Karpas-422 (cell line): ENCODE measurements at places on chromosomes 5 and 9. TPM values are rescaled to one million over a fixed set of nuclear protein-coding genes. Genes with fewer than 3 reads are reported as not detected.

GRCh38 chr5:14806456-14806855 is 65.1 kb downstream of the ANKH start:
- DNase-seq = no peak

GRCh38 chr5:105504-106070 is 13.6 kb downstream of the PLEKHG4B start:
- DNase-seq = no peak

DNA sequence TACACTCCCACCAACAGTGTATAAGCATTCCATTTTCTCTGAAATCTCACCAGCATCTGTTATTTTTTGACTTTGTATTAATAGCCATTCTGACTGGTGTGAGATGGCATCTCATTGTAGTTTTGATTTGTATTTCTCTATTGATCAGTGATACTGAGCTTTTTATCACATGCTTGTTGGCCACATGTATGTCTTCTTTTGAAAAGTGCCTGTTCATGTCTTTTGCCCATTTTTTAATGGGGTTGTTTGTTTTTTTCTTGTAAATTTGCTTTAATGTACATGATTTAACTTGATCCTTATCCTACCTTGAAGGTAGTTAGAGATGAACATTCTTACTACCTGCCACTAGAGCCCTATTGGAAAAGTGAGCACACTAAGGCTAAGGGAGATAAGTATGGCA is 151.2 kb upstream of the KIF2A start:
- DNase-seq = no peak

DNA sequence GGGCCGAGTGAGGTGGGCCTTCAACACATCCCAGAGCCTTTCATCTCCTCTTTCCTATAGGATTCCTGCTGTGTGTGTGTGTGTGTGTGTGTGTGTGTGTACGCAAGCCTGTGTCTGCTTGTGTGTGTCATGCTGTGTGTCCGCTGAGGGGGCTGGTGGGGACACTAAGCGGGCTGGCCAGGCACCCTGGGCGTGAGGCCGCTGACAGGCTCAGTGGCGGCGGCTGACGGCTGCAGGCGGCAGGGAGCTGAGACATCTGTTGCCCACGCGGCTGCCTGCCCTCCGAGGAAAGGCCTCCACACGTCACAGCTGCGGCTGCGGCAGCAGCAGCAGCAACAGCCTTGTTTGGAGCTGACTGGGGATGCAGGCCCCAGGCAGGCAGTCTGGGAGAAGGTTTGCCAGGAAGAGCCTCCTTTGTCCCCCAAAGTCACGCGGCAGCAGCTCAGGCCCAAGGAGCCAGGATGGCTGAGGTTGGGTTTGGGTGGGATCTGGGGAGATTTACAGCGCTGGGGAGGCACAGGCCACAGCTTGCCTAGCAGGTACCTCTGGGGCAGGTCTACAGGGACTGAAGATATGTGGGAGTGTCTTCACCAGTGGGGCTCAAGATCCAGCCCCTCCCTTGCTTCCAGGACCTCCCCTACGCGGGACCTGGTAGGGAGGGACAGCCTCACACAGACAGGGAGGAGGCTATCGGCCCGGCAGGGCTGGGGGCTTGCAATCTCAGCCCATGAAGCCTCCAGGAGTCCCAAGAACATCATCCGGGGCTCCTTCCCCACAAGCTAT is 1.8 kb downstream of the PDLIM4 start:
- DNase-seq = no peak

The F2RL2 gene
- not detected in 2 replicates for total RNA-seq

GRCh38 chr5:8391911-8392310 is 523.0 kb downstream of the MTRR start:
- no peak for DNase-seq

DNA sequence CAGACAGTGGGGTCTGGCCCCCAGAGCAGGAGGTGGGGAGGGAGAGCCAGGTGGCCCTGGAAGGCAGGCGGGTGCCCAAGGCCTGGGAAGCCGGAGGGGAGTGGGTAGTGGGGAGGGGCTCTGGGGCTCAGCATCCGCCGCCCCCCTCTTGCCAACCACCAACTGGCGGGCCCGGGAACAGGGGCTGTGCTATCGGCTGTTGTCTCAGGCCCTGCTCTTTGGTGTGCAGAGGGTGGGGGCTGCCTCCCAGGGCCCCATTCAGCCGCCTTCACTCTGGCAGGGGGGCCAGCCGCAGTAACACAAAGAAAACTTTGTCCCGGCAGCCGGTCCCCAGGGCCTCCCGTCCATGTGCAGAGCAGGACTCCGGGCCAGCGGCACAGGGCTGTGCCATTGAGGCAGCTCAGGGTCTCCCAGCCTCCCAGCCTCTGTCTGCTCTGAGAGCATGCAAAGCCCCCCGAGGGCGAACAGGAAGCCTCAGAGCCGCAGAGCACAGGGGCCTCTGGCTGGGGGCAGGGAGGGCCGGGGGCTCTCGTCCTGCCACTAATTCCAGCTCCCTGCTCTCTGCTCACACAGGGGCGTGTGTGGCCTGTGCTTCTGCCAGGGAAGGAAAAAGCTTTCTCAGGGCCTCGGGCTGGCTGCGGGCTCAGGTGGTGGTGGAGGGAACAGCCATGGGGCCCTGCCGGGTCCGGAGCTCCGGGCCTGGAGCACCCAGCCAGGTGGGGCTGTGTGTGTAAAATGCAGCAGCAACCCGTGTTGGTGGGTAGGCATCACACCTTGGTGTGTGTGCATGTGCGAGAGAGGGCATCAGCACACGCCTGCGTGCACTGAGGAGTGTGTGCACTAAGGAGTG is 54.2 kb upstream of the NOTCH1 start:
- no peak for DNase-seq

The FLT4 gene
- not detected in 2 replicates for total RNA-seq

DNA sequence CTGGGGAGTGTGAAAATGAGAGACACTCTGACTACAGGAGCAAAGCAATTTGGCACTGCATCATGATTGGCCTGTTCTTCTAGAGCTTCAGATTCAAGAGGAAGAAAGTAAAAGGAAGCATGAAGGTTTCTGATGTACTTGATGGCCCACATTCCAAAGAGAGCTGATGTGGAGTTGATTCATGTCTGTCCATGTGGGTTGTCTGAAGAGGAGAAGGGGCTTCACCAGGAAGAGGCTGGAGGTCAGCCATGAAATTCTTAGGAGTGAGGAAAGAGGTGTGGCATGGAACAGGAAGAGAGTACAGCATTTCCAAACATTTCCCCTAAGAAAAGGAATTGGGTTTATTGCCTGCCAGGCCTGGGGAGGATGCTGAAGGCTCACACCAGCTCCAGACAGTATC is 70.7 kb downstream of the PTCD2 start:
- DNase-seq = no peak

The IFNB1 gene
- total RNA-seq = 0.51 TPM in 1 of 2 replicates, not detected in the other

DNA sequence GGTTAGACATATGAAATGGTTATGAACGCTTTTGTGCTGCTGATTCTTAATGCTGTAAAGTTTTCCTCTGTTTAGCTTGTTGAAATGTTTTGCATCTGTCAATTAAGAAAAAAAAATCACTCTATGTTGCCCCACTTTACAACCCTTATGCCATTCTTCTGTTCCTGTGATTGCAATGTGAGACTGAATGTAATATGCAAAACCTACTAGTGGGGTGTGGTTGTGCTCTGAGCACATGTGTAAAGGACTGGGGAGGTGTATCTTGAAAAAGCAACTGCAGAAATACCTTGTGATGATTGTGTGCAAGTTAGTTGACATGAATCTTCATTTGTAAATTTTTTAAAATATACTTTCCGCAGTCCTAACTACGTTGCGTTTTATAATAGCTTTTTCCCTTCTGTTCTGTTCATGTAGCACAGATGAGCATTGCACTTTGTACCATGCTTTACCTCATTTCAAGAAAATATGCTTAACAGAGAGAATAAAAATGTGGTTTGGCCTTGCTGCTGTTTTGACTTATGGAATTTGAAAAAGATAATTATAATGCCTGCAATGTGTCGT is 357.0 kb upstream of the PIK3R1 start:
- no peak for DNase-seq

DNA sequence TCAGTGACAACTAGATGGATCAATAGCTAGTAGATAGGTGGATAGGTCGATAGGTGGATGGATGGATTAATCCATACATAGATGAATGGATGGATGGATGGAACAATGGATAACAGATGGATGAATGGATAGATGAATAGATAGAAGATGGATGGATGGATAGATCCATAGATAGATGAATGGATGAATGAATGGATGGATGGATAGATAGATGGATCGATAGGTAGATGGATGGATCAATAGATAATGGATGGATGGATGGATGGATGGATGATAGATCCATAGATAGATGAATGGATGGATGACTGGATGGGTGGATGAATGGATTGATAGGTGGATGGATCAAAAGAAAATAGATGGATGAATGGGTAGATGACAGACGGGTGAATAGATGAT is 5.1 kb downstream of the SLC6A3 start:
- no peak for DNase-seq

The STK32A gene
- not detected in 2 replicates for total RNA-seq
